Fibroblast of the conjunctiva (primary cell): ENCODE measurements at places on chromosomes 2 and 18.

GRCh38 chr18:10514601-10515000 is 11.2 kb upstream of the NAPG start:
- no peak for DNase-seq

- no peak for DNase-seq
Observed at GRCh38 chr2:1632002-1632348, 112.3 kb downstream of the PXDN start.

DNA sequence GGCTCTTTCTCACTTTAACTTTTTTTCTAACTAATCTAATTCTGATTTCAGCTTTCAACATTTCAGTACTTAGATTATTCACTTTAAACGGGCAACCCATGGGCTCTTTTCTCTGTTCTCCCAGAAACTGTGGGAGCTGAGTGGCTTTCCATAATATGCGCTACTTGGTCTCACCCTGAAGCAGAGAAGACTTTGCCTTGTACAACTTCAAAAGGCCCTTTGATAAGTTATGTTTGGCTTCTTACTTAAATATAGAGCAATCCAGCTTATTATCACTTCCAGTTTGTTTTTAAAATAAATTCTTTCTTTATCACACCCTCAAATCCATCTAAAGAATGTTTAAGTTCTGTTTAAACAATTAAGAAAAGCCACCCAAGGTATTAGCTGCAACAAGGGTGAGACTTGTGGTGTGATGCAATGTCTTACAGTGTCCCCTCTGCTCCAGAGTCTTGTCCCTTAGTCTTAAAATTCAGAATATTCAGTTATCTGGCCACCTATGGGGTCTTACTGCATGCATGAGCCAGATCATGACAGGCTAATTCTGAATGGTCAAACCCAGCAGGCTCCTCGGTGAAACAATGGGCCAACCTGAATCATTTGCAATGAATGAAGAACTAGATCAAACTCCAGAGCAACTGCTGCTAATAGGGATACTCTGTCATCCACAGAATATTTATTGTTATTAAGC is 38.8 kb downstream of the GCG start:
- no peak for DNase-seq

DNA sequence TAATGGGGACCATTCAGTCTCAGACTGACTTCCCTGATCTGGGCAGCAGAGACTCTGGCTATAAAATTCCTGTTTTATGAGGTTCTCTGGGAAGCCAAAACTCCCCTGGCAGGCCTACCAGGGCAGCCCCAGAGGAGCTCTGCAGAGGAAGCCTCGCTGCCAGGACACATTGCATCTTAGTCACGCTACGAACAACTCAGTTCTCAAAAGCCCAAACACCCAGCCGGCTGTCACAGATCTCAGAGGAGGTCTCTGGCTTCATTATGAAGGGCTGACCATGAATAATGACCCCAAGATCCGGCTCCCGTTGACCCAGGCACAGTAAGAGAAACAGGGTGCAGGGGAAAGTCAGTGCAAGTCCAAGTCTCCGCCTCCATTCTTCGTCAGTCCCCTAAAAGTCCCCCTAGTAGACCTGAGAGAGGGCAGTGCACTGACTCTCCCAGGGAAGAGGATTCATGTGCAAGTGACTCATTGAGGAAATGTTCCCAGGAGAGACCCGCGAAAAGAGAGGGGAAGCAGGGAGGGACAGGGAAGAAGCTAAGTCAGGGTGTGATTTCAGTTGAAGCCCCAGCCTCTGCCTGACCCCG is 212.3 kb downstream of the CYP26B1 start:
- DNase-seq, result no peak

GRCh38 chr2:80026040-80026729 is 278.4 kb downstream of the LRRTM1 start:
- DNase-seq, result no peak

- peak; percentile 40 for DNase-seq
Observed at GRCh38 chr2:54402350-54402749, 53.8 kb upstream of the SPTBN1 start.

GRCh38 chr18:48902023-48902855 is 48.5 kb downstream of the SMAD7 start:
- DNase-seq, result peak; percentile 78

DNA sequence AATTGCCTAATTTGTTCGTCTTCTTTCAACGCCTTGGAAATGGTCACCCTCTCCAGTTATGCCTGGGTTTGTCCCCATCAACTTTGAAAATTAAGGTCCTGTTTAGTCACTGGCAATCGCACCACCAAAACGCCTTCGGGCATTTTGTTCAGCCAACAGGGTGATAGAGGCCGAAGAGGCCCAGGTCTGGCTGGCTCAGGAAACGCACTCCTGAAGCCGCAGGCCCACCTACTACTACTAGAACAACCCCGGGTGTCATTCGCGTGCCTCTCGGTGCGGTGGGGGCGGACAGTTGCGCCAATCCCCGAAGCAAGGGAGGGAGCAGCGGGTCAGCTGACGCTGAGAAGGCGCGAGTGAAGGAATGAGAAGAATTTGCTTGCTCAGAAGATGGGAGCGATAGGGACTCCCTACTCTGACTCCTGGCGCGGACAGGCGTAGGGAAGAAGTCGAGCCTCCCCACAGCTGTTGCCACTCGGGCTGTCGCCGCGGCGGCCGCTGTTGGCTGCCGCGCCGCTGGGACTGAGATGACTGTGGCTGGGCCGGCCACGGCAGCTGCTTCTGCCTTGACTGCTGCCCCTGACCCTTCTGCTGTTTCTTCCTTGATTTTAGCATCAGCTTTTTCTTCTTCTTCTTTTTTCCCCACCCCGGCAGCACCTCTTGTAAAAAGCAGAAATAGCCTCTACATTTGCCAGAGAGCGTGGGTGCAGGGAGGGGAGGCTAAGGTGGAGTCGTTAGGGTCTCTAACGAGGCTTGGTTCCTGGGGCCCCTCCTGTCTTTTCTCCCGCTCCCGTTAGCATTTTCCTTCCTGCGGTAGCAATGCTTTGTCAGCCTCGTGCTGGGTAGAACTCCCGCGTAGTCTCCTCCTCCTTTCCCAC is 387.6 kb downstream of the FIGN start:
- DNase-seq, result peak; percentile 34

DNA sequence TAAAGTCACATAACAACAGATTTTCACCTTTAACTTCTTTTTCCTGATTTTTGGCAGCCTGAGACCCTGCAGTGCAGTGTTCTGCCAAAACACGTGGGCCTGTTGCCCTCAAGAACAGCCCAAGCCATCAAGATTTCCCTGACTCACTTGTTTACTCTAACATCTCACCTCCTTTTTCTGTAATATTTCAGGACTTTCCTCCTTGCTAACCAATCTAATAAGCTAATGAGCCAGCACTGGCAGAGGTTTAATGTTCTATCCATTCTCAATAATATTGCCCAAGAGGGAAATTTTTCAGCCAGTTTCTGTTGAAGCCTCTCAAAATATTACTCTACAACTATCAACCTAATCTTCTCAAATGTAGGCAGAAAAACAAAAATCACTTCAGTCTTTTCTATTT is 635.2 kb downstream of the DPP10 start:
- DNase-seq, result no peak

- no peak for DNase-seq
Observed at GRCh38 chr2:186883666-186884065, 34.7 kb upstream of the ZSWIM2 start.

GRCh38 chr2:52456561-52457377 is 1310.8 kb upstream of the CHAC2 start:
- DNase-seq, result no peak
